ENCODE measurements at places on chromosomes 1 and 21.

GRCh38 chr1:1348420-1349255 is 580 bp downstream of the DVL1 start:
- no peak for DNase-seq

DNA sequence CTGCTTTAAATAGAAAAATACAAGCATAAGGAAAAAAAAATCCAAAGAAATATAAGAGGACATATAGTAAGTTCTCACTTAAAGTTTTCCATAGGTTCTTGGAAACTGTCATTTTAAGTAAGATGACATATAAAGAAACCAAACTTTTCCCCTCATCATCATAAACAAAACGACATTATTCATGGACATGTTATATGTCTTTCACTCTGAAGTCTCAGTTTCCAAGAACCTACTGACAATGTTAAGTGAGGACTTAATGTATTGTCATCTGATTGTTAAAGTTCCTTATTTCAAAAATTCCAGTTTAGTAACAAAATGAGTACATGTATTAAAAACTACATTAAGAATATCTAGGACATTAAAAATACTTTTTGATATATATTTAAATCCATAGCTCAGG is 69.6 kb upstream of the GFI1 start:
- DNase-seq = no peak

- no peak for DNase-seq
Measured at GRCh38 chr1:82330330-82330729, 529.6 kb downstream of the ADGRL2 start.

GRCh38 chr21:36203603-36203889 is 46.9 kb downstream of the DOP1B start:
- DNase-seq = peak; percentile 46

GRCh38 chr1:229091721-229092136 is 179.2 kb upstream of the RAB4A start:
- no peak for DNase-seq

DNA sequence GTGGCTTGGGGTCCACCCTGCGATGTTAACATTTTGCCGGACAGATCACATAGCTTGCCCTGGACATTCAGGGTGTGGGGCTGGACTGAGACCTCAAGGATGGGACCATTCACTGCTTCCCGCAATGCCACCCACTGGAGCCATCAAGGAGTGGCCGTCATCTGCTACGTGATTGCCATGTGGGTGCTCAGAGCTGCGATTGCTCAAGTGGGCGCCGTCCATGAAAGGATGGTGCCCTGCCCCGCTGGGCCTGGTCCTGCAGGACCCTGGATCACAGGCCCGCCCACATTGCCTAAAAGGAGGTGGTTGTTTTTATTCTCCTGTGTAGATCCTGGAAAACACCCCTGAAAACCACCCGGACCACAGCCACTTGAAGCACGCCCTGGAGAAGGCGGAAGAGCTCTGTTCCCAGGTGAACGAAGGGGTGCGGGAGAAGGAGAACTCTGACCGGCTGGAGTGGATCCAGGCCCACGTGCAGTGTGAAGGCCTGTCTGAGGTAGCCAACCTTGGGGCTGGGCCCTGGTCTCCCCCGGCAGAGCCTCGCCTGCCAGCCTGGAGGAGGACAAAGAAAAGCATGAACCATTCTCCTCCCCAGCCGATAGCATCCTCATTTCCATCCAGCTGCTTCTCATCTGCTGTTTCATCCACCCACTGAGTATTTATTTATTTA is 40.4 kb downstream of the ATP5PO start:
- DNase-seq = no peak

GRCh38 chr1:154608397-154609270 is 648 bp upstream of the ADAR start:
- no peak for DNase-seq

DNA sequence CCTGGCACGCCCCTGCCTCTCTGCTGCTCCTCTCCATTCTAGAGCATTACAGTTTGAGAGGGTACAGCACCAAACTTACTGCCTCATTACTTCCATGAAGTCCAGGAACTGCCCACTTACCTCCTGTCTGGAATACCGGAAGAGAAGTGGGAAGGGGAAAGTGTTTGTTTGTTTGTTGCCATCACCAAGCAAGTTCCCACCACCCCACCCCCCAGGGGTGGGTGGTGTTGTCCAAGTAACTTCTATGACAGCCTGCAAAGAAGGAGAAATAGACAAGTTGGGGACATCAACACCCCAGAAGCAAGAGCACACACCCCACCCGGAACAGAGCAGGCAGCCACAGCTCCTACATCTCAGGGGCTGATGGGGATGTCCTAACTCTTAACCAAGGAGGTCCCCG is 18.0 kb downstream of the OPTC start:
- no peak for DNase-seq

All from BJ (cell line).